ENCODE measurements at places on chromosomes 5 and 9.

DNA sequence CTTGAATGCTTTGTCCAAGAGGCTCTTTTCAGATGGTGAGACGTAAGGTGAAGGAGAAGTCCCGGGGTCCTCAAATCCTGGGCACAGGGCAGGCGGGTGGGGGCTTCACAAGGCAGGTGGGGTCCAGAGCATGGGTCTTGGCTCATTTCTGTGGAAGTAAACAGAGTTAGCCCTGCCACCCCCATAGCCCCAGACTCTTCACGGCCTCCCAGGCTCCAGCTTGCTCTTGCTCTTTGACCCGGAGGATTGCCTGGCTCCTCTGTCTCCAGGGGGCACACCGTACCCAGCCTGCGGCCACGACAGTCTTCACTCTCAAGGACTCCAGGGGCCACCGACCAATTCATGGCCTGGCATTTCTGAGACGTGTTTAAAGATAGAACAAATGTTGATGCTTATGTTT lies 28.8 kb upstream of the POMT1 start:
- no peak for DNase-seq

DNA sequence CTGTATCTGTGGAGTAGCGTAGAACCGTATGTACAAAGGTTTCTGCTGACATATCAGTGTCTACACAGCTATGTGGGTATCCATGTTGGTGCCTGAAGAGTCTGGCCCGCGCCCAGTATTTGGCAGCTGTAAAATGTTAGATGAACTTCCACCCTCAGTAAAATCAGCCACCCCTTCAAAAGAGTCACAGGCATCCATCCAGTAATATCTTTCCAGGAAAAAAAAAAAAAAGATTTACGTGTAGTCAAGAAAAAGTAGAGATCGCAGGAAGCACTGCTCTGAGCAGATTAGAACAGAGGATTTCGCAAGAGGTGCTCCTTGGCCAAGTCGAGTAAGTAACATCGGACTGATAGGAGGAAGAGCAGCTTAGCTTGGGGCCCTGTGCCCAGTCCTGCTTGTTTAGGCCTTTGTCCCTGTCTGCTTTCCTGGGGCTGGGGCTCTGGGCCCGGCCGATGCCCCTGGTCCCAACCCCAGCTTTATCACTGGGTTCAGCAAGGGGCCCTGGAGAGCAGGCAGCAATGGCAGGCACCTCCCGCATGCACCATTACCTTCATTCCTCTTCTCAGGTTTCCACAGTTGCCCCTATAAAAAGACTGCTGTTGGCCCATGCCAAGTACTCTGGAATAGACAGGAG lies 21.2 kb downstream of the DAPK1 start:
- no peak for DNase-seq

- DNase-seq = no peak
These were observed 40.1 kb downstream of the TMEM167A start for GRCh38 chr5:83036991-83037575.

DNA sequence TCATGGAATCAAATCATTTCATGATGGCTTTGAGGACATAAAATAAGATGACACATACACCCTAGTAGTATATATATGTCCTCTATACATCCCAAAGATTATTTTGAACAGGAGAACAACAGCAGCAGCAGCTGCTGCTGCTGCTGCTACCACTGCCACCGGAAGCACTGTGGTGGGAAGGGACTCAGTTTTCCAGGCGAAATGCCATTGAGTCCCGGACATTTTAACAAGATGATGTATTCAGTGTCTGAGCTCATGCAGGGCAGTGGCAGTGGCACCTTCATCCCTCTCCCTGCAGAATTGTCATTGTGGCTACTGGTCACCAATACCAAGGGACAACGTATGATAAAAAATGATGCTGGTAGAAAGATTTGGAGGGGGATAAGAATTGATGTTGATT lies 151.3 kb downstream of the CHSY3 start:
- DNase-seq = no peak
